ENCODE measurements at places on chromosomes 1 and 21.

DNA sequence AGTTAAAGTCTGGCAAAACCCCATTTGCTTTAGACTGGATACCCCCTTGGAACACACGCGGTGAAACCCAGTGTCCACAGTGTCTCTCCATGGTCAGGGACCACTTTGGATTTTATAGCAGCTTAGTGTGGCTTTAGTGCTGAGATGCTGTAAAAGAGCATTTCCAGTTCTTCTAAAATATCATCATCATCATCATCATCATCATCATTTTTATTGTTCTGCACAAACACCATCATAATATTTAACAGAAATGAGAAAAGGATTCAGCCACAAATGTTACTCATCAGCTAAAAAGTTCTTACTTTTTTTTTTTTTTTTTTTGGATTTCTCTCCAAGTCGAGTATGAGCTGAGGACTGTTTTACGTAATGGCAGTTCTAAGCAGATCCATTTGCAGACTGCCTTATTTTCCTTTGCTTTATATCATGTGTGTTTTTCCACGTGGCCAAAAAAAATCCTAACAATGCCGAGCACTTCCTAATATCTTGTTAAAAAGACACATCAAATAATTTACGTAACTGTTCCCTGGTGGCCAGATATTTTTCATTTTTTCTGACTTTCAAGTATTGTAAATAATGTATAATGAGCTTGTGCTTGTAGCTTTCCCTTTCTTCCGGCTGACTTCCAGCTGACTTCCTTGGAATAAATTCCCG, 62.8 kb downstream of the EVA1C start:
- DNase-seq, result no peak

DNA sequence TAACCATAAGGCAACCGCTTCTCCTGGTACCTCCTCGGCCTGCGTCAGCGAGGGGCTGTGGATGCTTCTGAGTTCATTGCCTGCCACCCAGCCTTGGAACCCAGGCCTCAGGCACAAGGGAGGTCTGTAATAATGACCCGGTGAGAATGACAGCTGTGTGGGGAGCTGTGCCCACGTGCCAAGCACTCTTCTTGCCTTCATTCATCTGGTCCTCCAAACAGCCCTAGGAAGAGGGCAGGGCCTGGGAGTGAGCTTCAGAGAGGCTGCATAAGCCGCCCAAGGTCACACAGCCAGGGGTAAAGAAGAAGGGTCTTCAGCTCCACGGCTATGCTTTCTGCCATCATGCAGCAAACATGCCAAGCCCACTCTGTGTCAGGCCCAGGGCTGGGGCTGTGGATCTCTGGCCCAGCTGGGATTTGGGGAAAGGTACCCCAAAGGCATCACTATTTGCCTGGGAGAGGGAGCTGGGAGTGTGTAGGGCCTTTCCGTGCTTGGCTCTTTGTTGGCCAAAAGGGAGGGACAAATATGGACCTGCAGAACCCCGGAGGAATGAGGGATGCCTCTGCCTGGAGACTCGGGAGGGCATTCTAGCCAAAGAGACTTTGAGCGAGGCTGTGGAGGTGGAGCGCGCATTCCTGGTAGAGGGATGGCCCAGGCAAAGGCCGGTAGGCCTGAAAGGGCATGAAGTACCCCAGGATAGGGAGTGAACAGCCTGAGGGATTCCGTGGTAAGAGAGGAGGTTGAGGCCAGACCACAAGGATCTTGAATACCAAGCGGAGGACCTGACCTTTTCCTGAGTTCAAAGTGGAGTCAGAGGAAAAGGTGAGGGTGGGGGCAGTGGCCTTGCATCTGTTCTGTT, 10.1 kb upstream of the EDN2 start:
- DNase-seq, result no peak

DNA sequence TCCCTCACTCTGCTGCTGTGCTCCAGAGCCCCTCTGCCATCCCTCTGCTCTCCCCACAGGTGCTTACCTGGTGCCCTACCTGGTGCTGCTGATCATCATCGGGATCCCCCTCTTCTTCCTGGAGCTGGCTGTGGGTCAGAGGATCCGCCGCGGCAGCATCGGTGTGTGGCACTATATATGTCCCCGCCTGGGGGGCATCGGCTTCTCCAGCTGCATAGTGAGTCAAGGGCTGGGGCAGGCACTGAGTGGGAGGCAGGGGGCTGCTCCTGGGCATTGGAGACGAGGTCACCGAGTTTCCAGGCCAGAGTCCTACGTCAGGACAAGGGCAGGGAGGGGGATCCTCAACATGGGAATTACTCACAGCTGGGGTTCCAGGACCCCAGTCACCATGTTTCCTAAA, 21.7 kb downstream of the SLC6A17 start:
- DNase-seq, result no peak

DNA sequence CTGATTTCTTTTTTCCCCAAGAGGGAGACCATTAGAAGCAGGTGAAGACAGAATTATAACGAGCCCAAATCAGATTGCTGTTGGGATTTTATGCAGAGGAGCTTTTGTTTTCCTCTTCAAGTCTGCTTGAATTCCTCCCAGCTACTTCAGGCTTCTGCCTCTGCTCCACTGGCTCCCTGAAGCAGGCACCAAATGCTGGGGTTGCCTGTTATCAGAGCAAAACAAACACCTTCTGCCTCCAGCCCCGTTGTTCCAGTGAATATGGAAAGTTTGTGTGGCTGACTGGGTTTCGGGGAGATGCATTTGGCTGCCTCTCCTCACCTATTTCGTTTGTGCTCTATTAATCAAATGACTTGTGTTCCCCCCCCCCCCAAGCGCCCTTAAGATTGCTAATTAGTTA, 209.2 kb downstream of the URB2 start:
- no peak for DNase-seq

DNA sequence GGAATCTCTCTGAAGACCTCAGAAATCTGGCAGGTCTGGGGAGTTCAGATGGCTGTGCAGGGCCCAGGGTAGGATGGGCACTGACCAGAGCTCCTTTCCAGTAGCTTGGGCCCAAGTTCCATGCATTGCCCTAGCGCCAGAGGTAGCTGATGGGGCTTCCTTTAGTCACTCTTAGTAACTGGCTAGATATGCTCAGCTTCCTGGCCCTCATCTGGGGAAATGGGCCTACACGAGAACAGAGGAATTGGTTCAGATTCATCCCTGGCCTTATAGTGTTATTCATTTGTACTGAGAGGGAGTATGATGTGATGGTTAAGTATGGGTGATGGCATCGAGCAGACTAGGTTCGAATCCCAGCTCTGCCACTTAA, 15.5 kb upstream of the PSMB2 start:
- no peak for DNase-seq

- DNase-seq, result no peak
These were observed 1.5 kb downstream of the PRKAA2 start for GRCh38 chr1:56646611-56647010.

DNA sequence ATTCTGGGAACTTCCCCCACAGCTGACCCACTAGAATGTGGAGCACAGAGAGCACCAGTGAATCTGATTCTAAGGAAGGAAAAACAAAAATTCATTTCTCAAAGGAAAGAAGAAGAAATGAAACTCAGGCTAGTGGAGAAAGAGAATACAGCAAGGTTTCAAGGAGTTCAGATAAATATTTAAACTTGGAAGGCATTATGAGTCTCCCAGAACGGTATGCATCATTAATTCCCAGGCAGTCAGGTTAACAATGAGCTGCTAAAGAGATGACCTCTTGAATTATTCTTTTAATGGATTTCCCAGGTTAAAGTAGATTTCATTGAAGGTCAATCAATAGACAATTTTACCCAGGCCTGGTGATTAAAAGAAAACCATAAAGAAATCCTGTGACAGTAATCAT, 103.6 kb upstream of the KAZN start:
- DNase-seq, result no peak

DNA sequence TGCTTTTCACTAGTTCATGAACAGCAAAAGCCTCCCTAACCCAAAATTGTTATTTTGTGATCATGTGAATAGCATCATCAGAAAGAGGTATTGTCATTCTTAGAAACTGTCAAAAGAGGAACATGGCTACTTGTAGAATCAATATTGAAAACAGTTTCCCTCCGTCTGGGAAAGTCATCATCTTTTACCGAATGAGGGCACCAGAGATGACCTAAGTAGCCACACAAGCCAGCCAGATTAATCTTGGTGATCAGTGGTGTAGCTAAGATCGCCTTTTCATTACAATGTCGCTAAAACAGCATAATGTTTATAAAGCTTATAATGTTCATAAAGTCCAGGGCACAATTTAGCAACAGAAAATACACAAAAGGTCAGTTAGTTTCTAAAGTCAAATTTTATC, 136.1 kb downstream of the SIPA1L2 start:
- no peak for DNase-seq

- no peak for DNase-seq
These were observed 707 bp upstream of the GPR153 start for GRCh38 chr1:6261615-6261995.

GRCh38 chr1:162676087-162676486, 43.8 kb downstream of the DDR2 start:
- DNase-seq, result no peak

- DNase-seq, result no peak
These were observed 1.0 kb downstream of the PLPP3 start for GRCh38 chr1:56578138-56578962.

DNA sequence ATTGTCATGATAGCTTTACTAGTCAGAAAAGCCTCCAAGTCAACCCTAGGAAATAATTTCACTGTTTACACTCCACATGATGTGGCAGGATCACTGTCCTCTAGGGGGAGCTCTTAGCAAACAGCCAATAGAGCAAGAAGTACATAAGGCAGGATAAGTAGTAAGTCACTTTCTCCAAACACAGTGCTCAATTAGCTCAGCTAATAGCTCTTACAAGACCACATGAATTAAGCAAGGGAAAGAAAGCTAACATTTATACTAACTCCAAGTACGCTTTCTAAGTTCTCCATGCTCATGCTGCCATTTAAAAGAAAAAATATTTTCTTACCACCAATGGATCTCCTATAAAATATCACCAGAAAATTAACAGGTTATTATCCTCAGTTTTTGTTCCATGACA, 66.9 kb upstream of the LRIF1 start:
- peak; percentile 5 for DNase-seq

GRCh38 chr1:171803045-171803444, 21.6 kb downstream of the METTL13 start:
- no peak for DNase-seq

DNA sequence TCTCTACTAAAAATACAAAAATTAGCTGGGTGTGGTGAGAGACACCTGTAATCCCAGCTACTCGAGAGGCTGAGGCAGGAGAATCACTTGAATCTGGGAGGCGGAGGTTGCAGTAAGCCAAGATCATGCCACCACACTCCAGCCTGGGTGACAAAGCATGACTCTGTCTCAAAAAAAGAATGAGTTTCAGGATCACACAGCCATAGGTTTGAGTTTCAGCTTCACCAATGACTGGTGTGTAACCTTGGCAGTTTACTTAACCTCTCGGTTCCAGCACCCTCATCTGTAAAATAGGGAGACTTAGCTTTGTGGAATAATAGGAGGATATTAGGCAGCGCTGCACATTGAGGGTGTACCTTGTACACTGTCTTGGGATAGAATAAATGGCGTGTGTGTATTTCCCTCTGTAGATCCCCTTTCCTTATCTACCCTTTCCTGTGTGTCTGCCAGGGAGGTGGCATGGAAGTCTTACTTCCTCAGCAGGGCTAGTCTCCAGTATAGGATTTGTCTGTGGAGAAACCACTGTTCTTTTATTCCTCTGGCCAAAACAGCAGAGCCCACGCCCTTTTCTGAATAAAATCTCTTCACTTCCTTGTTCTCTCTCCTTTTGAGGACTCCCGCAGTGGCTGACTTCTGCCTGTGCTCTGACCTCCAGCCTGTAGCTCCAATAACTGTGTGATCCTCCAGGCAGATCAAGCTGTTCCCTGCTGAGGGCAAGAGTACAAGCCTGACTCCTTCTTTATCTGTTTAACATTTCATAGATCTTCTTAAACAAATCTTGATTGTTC, 90.4 kb downstream of the HHAT start:
- DNase-seq, result no peak

All from activated CD8-positive, alpha-beta memory T cell treated with anti-CD3 and anti-CD28 coated beads for 1 hour (primary cell).